GF-D8 (cell line): ENCODE measurements at places on chromosomes 1 and 21.
A peak's percentile ranks its signal among the peaks of the same experiment; 100 is the strongest.

- DNase-seq, result no peak
Measured at GRCh38 chr1:171583591-171584201, 38.3 kb upstream of the MYOCOS start.

GRCh38 chr1:100187912-100188311, 9.9 kb upstream of the LRRC39 start:
- peak; percentile 54 for DNase-seq

DNA sequence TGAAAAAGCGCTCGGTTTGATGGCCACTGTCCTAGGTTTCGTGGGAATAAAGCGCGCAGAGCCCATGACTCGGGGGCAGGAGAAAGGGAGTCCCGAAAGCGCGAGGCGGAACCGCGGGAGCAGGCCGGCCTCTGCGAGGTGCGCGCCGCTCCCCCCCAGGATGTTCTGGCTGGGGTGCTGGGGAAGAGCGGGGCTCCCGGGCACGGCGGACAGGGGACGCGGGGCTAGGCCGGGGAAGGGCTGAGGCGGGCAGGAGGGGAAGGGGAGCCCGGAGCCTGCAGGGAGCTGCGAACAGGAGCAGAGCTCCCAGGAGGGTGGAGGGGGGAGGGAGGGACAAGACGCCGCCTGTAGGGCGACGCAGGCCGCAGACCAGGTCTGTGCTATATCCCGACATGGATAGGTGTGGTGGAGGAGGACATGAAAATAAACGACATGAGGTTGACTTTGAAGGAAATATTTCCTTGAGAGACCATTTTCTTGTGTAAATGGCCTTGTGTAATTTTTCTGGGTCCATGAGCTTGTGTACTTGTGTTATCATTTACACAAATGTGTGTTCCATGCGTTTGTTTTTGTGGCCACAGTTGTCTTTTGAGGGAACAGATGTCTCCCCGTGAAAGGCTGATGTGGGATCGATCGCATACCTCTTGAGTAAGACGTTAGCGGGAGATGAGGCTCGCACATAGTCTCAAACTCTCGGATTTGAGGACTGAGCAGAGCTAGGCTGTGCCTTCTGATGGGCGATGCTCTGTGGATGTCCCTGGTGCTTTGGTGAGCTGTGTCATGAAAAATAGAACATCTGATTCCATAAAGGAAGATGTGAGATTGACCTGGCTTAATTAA, 1.3 kb downstream of the PCNT start:
- peak; percentile 29 for DNase-seq

GRCh38 chr1:14997646-14998276, 155.8 kb upstream of the TMEM51 start:
- no peak for DNase-seq

GRCh38 chr1:16231331-16232315, 5.4 kb downstream of the CPLANE2 start:
- DNase-seq, result no peak

- no peak for DNase-seq
Measured at GRCh38 chr1:198018529-198018928, 101.4 kb downstream of the LHX9 start.

- peak; percentile 57 for DNase-seq
Measured at GRCh38 chr1:65845535-65846060, 52.9 kb downstream of the PDE4B start.

DNA sequence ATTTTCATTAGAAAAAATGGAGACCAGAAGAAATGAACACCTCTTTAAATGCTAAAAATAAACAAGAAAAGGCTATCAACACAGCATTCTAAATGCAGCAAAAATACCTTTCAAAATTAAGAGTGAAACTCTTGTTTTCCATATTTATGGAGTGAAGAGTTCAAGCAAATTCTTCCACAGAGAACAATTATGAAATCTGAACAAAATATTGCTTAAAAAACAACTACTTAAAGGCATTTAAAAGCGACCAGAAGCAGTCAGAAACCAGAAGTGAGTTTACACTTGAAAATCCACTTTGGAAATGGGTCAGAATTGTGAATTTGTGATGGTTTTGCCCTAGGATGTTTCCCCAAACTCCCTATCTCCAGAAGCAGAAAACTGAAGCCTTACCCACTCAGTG, 60.9 kb upstream of the KCNH1 start:
- DNase-seq, result no peak

GRCh38 chr1:17635811-17636210, 96.3 kb downstream of the ARHGEF10L start:
- no peak for DNase-seq

- DNase-seq, result no peak
Measured at GRCh38 chr1:9127395-9128165, 1.3 kb downstream of the GPR157 start.

GRCh38 chr1:117188816-117189437, 21.8 kb downstream of the VTCN1 start:
- DNase-seq, result no peak

DNA sequence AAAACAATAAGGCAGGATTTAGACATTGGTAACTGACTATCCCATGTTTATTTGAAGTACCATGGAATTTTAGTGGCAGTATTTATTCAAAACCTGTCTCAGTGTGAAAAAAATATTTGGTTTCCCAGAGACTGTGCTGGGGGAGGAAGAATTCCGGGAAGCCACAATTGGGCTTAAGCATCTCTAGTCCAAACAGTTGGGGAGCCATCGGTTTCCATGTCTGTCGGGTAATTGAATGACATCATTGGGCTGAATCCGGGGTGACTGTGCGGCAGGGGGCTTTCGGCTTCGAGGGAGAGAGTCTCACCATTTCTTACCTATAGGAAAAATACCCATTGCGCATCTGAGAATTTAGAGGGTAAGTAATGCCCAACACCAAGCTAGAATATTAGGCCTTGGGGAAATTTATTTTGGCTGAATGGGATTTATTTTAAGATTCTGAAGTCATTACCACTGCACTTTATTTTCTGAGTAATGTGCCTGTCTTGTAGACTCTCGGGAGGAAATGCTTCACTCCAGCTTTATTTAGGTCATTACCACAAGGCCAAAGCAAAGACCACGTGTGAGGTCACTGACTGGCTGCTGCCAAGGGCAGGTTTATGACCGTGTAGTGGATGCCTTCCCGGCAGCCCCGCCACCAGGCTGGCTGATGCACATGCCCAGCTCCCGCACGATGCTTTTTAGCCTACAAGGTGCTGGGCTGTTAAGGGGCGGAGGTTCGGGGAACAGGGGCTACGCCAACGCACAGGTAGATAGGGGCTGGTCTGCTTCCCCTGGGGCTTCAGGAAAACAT, 23.1 kb upstream of the UMODL1 start:
- no peak for DNase-seq

DNA sequence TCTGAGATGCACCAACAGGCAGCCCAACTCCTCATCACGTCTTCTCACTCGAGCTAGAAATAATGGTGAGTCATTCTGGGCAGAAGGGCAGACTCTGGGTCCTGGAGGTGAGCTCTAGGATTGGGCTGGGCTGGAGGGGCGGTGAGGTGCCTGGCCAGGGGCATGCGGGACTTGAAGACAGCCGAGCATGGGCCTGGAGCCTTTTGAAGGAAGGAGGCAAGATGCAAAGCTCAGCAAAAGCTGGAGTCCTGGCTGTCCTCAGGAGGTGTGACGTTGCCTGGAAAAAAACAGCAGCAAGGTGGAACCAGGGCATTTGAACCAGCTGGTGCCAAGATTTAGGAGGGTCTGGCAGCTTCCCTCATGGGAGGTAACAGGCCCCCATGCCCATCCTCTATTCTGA, 712 bp downstream of the KCNA2 start:
- DNase-seq, result no peak

DNA sequence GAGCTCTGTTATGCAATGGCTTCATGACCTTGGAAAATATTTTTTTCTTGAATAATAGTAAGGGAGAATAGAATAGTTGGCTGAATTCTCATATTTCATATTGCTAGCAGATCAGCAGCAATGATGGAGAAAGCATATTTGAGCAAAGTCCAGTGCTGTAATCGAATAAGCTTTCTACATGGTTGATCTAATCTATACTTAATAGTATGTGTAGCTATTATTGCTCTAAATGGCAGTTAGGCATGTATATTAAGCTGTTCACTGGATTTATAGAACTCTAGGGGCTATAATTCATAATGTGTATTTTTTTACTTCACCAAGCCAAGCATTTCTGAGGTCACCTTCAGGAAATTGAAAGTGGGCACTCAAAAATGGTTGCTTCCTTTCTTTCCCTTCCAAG, 10.0 kb upstream of the IL19 start:
- no peak for DNase-seq

DNA sequence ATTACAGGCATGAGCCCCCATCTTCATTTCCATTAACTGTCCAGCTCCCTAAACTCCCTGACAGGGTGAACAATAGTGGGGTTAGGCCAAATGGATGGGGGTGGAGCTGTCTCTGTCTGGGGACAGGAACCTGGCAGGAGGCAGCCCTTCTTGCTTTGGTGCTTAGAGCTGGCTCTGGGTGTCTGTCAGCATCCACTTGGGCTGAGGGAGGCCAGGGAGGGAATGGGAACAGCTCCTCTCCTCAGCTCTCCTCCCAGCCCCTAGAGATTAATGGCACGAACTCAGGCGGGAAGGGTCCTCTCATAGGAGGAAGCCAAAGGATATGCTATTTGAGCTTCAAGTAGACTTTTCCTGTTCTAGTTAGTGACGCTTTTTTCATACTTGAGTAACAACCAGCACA, 11.1 kb upstream of the ETV3L start:
- no peak for DNase-seq

GRCh38 chr1:209103092-209103491, 480.4 kb upstream of the CAMK1G start:
- DNase-seq, result no peak

- no peak for DNase-seq
Measured at GRCh38 chr1:183231545-183231944, 45.5 kb downstream of the LAMC2 start.

GRCh38 chr21:27306206-27306605, 339.3 kb upstream of the ADAMTS5 start:
- no peak for DNase-seq

GRCh38 chr1:155073377-155074242, 5.0 kb upstream of the EFNA3 start:
- no peak for DNase-seq

DNA sequence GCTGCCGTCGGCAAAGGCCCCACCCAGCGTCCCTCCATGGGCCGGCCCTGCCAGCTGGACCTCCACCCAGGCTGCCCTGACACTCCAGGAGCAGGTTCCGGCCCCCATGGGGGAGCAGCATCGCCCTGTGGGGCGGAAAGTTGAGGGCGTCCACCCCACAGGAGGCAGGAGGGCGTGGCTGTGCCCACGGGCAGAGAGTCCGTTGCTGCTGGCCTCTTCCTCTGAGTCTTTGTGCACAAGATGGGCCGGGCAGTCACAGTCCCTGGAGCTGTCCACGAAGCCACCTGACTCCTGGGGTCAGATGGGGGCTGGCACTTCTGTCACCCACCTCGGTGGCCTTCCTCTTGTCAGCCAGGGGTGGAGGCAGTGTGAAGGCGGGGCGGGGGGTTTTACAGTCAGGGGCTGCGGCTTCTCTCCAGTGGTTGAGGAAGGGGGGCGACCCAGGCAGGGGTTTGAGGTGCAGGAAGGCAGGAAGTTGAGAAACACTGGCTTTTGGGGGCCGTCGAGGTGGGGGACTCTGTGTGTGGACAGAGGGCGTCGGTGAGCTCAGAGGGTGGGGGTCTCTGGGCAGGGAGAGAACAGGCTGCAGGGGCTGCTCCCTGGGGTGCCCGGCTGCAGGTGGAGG, 67.2 kb upstream of the TTC34 start:
- DNase-seq, result no peak

- no peak for DNase-seq
Measured at GRCh38 chr1:215192306-215192705, 109.8 kb downstream of the KCNK2 start.

DNA sequence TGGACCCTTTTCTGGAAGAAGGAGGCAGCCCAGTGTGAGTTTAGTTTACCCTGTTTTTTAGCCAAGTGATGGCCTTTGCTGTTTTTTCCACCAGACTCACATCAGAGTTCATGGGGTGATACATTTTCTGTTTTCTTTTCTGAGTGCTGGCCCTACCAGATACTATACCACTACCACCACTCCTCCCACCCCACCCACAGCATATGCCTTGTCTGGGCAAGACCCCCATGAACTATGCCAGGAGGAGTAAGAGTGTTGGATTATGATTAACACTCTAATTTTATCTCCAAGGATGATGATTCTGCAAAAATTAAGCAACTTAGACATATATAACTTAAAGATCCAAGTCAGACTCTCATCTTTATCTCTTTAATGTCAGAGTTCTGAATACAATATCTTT, 26.1 kb downstream of the FABP3 start:
- no peak for DNase-seq

DNA sequence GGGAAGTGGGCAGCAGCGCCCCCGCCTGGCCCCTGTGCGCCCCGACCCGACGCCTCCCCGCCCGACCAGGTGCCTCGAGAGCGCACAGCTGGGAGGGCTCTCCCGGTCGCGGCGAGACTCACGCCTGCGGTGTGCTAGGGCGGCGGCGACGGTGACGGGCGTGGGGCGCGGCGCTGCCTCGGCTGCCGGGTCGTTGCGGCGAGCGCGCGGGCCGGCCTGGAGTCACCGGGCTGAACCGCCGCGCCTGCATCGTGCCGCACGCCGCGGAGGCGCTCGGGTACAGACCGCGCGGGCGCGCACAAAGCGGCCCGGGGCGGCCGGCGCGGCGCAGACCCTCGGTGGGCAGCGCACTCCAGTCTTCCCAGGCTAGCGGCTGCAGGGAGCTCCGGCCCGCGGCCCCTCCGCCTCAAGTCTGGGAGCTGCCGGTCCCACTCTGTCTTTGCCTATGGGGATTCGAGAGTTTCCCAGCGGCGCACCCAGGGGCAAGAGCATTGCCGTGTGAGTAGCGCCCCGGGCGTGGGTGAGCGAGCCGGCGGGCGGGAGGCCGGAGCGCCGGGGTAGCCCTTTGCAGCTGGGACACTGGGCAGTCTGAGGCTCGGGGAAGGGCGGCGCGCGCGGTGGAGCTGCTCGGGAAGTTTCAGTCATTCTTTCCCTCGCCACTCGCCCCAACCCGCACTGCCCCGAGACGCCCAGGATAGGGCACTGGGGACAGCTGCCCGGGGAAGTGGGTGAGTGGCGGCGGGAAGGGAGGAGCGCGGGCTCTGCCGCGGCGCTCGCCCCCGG, at the start of gene SLC35F3:
SLC35F3 (plus strand) TSS at position 44 of the 783 bp plus-strand sequence.
- no peak for DNase-seq

GRCh38 chr1:8283058-8283884, 34.6 kb upstream of the SLC45A1 start:
- no peak for DNase-seq
